ENCODE measurements at places on chromosomes 11 and 22. TPM values are rescaled to one million over a fixed set of nuclear protein-coding genes. Genes with fewer than 3 reads are reported as not detected.
A peak's percentile ranks its signal among the peaks of the same experiment; 100 is the strongest.

DNA sequence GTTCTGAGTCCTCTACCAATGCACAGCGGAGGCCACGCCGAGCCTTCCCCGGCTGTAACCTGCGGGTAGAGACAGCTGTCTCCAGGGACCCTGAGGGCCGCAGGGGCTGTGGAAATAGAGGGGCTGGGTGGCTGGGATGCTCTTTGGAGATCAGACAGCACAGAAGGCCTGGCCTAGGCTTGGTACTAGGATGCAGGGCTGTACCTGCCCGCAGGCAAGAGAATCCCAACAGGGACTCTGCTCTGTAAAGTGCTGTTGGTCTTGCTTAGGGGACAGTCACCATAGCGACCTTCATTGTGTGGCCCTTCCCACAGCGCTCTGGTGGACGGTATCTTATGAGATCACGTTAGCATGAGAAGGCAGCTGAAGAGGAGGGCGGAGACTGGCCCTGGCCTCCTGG lies 11.3 kb upstream of the KCNJ5 start:
- DNase-seq, result no peak
- no peak overlapping the region for H3K27ac ChIP-seq
- no peaks in the 10 kb centered on the region for H3K4me1 ChIP-seq
- H3K36me3 ChIP-seq, result no peaks in the 10 kb centered on the region
- peaks cover 44% of the 10 kb centered on the region for H3K27me3 ChIP-seq
- no peak overlapping the region for H3K4me3 ChIP-seq

DNA sequence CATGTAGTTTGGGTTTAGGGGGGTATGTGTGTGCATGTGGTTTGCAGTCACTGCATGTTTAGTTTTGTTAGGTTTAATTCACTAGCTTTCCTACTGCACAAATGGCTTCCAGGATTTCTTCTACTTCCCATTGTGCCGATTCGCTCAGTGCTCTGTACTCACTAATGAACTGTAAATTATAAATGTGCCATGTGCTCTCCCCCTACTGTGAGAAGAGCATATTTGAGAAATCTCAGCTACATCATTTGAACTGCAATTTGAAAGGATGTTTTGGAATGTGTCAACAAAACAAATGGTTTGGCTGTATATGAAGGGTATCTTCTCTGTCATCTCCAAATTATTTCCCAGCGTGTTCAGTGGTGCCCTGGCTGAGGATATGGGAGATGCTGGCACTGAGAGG lies 28.1 kb downstream of the CYB5R2 start:
- peaks cover 18% of the 10 kb centered on the region for H3K4me1 ChIP-seq
- no peak overlapping the region for H3K27ac ChIP-seq
- H3K4me3 ChIP-seq, result no peak overlapping the region
- peaks cover 4% of the 10 kb centered on the region for H3K27me3 ChIP-seq
- H3K36me3 ChIP-seq, result 0 out of 2 replicates have a peak, but pooled peaks cover 10% of the 10 kb centered on the region
- DNase-seq, result no peak

DNA sequence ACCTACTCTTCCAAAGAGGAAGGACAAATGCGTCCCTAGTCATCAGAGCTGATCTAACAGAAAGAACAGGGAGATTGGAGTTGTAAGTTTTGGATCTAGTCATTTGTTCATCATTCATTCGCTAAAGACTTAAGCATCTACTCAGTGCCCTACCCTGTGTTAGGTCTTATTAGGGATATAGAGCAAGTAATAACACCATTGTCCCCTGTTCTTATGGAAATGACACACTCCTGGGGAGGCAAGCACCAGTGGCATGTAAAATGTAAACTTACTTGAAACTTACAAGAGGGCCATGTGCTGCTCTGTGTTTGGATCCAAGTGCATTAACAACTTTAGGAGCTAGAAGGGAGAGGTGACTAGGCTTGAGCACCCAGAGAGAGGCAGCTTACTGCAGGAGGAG lies 61.9 kb downstream of the P4HA3 start:
- DNase-seq, result no peak
- H3K36me3 ChIP-seq, result peaks cover 11% of the 10 kb centered on the region
- no peak overlapping the region for H3K4me3 ChIP-seq
- no peak overlapping the region for H3K27ac ChIP-seq
- H3K27me3 ChIP-seq, result no peaks in the 10 kb centered on the region

GRCh38 chr22:25643232-25644000 lies 78.9 kb downstream of the GRK3 start:
- H3K4me3 ChIP-seq, result no peak overlapping the region
- no peak overlapping the region for H3K27ac ChIP-seq
- no peak for DNase-seq

- H3K36me3 ChIP-seq, result 0 out of 2 replicates have a peak, but pooled peaks cover 4% of the 10 kb centered on the region
- no peak overlapping the region for H3K4me3 ChIP-seq
- peaks cover 6% of the 10 kb centered on the region for H3K27me3 ChIP-seq
Measured at GRCh38 chr11:69439651-69440464, 41.6 kb upstream of the LINC01488 start.

- peaks cover 6% of the 10 kb centered on the region for H3K27me3 ChIP-seq
- H3K4me3 ChIP-seq, result no peak overlapping the region
- no peak for DNase-seq
- H3K36me3 ChIP-seq, result no peaks in the 10 kb centered on the region
Measured at GRCh38 chr11:113197446-113197845, 116.9 kb upstream of the TTC12 start.

DNA sequence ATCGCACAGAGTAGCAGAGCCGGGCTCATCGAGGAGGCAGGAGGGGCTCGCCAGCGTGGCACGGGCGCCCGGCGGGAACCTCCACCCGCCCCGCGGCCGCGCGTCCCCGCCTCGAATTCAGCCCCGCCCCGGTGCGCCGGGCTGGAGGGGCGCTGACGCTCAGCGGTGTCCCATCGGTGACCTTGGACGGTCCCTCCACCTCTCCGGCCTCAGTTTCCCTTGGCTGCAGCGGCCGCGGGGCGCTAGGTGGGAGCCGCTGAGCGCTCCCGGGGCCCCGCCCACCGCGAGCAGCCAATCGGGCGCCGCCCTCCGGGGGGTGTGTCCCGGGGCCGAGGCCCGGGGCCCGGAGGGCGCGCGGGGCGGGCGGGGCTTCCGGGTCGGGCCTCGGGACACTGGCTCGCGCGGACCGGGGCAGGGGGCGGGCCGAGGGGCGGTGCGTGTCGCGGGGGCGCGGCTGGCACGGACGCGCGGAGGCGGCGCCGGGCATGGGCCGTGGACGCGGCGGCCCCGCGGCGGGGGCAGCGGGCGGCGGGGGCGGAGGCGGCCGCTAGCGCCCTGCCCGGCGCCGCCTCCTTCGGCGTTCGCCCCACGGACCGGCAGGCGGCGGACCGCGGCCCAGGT lies at the start of gene PPARA:
PPARA (plus strand) TSS at position 493 of the 621 bp plus-strand sequence. CDS start 47,858 bp downstream, outside the sequence.
- no peak within 1 kb of the TSS for H3K27ac ChIP-seq
- peak within 1 kb of the TSS; percentile 82 for H3K4me3 ChIP-seq
- H3K4me1 ChIP-seq, result peaks cover 11% of the 10 kb centered on the region
- DNase-seq, result peak; percentile 52
- peaks cover 5% of the 10 kb centered on the region for H3K36me3 ChIP-seq
- H3K27me3 ChIP-seq, result peaks cover 15% of the 10 kb centered on the region

DNA sequence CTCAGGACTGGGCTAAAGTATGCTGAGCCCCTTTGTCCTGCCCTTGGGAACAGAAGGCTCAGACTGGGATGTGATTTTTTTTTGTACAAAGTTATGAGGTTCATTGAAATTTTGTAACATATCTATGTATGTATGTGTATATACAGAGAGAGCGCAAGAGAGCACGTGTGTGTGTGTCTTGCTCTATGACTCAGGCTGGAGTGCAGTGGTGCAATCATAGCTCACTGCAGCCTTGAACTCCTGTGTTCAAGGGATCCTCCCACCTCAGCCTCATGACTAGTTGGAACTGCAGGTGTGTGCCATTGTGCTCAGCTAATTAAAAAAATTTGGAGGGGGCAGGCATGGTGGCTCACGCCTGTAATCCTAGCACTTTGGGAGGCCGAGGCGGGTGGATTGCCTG lies 5.7 kb downstream of the TMEM25 start:
- DNase-seq, result no peak
- no peak overlapping the region for H3K4me3 ChIP-seq
- peaks cover 34% of the 10 kb centered on the region for H3K4me1 ChIP-seq
- H3K27ac ChIP-seq, result no peak overlapping the region
- no peaks in the 10 kb centered on the region for H3K27me3 ChIP-seq
- H3K36me3 ChIP-seq, result peaks cover 9% of the 10 kb centered on the region

- peak; percentile 64 for DNase-seq
- H3K27ac ChIP-seq, result no peak overlapping the region
- peaks cover 5% of the 10 kb centered on the region for H3K4me1 ChIP-seq
- peaks cover 26% of the 10 kb centered on the region for H3K27me3 ChIP-seq
Measured at GRCh38 chr22:24772493-24773220, 1.9 kb downstream of the PIWIL3 start.

GRCh38 chr22:49426098-49426497 lies 401.6 kb downstream of the BRD1 start:
- H3K4me1 ChIP-seq, result no peaks in the 10 kb centered on the region
- DNase-seq, result no peak
- H3K4me3 ChIP-seq, result no peak overlapping the region
- no peaks in the 10 kb centered on the region for H3K27me3 ChIP-seq
- H3K27ac ChIP-seq, result no peak overlapping the region

DNA sequence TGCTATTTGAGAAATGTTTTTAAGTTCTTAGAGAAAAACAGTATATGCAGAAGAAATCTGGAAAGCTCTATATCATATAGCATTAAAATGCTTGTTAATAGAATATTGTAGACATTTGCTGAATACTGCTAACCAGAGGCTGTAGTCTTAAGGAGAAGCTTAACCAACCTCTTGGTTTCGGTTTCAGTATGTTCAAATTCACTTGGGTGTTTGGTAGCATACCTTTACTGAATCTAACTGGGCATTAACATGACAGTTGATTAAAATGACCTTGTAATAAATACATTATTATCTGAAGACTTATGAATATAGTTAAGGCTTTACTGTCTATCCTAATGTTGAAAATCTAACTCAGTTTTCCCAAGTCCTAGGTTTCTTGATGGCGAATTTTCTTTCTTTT lies 5.4 kb downstream of the PCF11 start:
- peak overlapping the region; percentile 100 for H3K4me3 ChIP-seq
- H3K4me1 ChIP-seq, result peaks cover 42% of the 10 kb centered on the region
- peaks cover 74% of the 10 kb centered on the region for H3K36me3 ChIP-seq
- DNase-seq, result no peak
- H3K27me3 ChIP-seq, result peaks cover 10% of the 10 kb centered on the region

GRCh38 chr11:94775567-94776327 lies 7.6 kb downstream of the AMOTL1 start:
- peaks cover 2% of the 10 kb centered on the region for H3K27me3 ChIP-seq
- peak overlapping the region; percentile 84 for H3K27ac ChIP-seq
- no peak for DNase-seq
- no peaks in the 10 kb centered on the region for H3K36me3 ChIP-seq

DNA sequence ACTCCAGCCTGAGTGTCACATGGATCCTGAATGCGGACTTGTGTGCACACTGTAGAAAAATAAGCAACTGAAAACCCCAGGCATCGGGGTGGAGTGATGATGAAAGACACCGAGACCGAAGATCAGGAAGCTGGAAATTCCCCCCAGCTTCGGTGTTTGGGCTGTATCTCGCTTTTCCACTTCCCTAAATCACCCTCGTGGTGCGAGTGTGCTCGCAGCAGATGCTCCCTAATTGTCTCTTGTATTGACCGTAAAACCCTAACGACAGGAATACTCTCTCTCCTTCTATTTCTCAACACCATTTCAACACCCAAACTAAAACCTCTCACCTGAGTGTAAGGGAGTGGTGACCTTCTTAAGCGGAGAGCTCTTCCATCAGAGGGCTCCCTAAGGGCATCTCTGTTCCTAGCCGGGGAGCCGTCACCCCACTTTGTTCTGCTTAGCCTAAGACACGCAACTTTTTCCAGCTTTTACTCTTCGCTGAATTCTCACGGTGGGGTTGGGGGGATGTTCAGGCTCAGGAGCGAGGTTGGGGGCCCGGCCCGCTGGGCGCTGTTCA lies 635 bp upstream of the GRK3 start:
- no peaks in the 10 kb centered on the region for H3K36me3 ChIP-seq
- H3K27ac ChIP-seq, result no peak overlapping the region
- peaks cover 15% of the 10 kb centered on the region for H3K27me3 ChIP-seq
- H3K4me3 ChIP-seq, result no peak overlapping the region
- DNase-seq, result no peak

- no peaks in the 10 kb centered on the region for H3K36me3 ChIP-seq
- no peak overlapping the region for H3K4me3 ChIP-seq
- no peak for DNase-seq
- no peak overlapping the region for H3K27ac ChIP-seq
- H3K27me3 ChIP-seq, result no peaks in the 10 kb centered on the region
Measured at GRCh38 chr11:31160504-31161422, 208.8 kb downstream of the DCDC1 start.

DNA sequence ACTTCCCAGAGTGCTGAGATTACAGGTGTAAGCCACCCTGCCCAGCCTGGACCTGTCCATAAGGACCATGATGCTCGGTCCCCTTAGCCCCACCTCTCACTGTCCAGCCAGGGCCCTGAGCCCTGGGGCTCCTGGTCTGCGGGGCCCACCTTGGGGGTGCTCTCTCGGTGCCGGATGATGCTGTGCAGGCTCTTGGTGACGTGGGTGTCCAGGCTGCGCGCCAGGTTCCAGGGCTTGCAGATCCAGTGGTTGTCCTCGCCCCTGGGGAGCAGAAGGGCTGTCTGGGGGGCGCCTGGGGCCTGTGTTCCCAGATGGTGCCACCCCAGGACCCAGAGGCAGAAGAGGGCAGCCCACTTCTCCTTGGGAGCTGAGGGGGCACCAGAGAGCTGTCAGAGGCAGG lies 13.4 kb downstream of the TTLL12 start:
- DNase-seq, result no peak
- no peaks in the 10 kb centered on the region for H3K27me3 ChIP-seq
- peaks cover 6% of the 10 kb centered on the region for H3K36me3 ChIP-seq
- H3K27ac ChIP-seq, result no peak overlapping the region

OR51B6 gene
- total RNA-seq, result not detected

C11orf52 gene
- total RNA-seq, result 0.40 TPM

PRG3 gene
- not detected for total RNA-seq

GNAZ gene
- 19.1 TPM for total RNA-seq

C22orf42 gene
- not detected for total RNA-seq

FAT3 gene
- 0.39 TPM for total RNA-seq

Data from HFFc6 (cell line).